ENCODE measurements at places on chromosomes 11 and 22.

DNA sequence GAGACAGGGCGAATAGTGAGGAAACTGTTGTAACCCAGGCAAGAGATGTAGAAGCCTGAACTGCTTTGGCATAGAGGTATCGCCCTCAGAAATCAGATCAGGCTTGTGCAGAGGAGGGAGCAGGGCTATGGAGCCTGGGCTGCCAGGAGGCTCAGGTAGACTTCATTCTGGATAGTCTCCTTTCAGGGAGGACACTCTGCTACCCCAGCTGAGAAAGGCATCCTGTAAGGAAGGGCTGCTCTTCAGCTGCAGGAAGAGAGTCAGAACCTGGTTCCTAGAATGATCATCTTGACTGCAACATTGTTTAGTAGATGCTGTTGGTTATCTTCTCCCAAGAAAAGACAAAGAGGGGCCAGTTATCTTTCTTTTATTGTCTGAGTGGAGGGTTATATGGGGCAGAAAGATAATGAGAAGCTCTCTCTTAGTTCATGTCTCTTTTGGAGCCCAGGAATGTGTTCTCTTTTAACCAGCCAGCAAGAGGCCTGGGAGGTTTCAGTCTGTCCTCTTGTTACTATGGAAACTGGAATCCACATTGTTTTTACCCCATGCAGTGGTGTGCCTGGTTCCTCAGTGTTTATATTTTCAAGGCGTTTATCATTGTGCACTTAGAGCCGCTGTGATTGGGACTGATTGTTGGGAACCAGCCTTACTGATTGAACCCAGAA is 95.7 kb downstream of the STIM1 start:
- peak; percentile 69 for DNase-seq

- DNase-seq: no peak
These were observed 26.2 kb upstream of the PARVG start for GRCh38 chr22:44154436-44154942.

DNA sequence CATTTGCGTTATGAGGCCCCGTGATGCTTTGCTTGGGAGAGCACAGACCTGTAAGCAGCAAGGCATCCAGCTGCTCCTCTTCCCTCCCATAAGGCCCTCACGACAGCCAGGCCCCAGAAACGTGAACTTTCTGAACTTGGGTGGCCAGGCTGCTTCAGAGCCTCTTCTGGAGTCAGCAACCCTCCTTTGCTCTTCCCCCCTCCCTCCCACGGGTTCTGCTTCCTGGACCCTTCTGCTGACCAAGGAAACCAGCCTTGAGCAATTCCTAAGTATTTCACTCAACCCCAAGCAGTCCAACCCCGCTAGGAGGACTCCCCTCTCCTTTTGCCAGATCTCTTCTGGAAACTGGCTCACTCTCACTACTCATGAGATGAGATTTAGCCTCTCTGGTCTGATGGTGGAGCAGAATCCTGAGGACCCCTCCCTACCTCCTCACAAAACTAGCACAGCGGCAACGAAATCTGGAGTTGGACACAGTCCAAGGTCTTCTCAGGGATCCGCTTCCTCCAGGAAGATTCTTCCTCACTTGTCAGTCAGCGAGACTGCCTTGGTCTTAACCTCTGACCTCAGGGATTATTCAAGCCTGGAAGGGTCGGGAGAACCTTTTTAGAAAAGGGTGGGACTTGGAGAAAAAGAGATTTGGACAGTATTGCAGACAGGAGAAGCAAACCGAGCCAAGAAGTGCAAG is 86.2 kb downstream of the UBASH3B start:
- DNase-seq: peak; percentile 44

DNA sequence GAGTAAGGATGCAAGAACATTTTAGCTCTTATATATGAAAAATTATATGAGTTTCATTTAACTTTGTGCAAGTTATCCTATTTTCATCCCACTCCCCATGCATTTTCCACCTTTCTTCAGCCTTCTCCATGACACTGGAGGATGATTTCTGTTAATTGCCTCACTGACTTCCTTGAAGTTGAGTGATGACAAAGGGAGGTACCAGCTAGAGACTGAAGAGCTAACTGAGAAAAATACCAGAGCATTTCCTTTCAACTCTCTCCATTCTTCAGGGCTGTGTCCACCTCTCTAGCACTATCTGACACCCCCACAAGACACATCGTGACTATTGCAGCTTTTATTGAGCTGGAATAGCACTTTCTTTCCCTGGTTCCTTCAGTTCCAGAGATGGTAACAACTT is 711.6 kb upstream of the LRRC4C start:
- DNase-seq: no peak

DNA sequence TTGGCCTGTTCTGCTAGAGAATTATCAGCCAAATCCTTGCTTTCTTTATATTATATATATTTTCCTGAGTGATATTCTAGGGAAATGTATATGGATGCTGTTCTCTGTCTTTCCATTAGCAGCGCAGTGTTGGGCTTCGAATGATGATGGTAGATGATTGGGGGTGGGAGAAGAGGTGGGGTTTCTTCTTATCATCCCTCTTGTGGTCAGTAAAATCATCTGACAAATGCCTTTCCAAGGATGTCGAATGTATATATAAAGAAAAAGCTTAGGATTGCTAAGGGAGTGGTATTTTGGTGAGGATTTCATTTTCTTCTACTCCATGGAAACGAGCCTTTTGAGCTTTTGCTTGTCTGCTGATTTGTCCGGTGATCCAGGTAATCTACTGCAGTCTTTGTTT is 48.9 kb downstream of the ARHGEF12 start:
- DNase-seq: no peak

DNA sequence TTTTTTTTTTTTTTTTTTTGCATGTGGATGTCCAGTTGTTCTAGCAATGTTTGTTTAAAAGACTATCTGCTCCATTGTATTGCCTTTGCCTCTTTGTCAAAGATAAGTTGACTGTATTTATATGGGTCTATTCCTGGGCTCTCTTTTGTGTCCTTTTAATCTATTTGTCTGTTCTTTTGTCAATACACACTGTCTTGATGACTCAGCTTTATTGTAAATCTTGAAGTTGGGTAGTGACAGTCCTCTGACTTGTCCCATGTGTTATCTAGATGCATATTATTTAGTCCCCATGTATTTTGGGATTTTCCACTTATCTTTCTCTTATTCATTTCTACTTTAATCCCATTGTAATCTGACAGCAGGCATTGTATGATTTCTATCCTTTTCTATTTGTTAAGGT is 3.3 kb downstream of the CCDC81 start:
- DNase-seq: no peak

- no peak for DNase-seq
These were observed 27.7 kb downstream of the FAM227A start for GRCh38 chr22:38628444-38628843.

DNA sequence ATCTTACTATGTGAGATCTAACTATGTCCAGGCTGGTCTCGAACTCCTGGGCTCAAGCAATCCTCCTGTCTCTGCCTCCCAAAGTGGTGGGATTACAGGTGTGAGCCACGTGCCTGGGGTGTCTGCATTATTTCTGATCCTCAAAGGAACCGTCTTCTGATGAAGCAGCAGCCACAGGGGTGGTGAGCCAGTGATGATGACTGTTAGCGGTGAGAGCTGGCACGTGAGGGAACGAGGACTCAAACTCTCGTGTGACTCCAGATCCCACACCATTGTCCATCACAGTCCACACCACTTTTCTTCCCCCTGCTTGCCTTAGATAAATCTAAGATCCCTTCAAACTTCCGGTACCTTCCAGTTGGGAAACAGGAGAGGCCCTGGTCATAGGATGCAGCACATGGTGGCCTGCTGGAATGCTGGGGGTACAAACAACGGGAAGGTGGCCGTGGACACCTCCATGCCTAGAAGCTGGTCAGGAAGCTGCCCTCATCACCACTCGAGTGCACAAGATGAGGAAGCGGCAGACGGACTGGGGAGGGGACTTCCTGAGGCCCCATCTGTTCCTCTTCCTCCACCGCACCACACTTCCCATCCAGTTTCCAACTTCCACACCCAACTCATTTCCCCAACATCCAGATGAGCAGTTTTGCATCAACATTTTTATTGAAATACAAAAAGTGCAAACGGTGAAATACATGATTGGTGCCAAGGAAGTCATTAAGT is 23.8 kb downstream of the ARHGAP1 start:
- no peak for DNase-seq

GRCh38 chr22:36081023-36081431 is 52.4 kb upstream of the RBFOX2 start:
- DNase-seq: peak; percentile 75

- DNase-seq: no peak
These were observed 70.5 kb downstream of the PKNOX2 start for GRCh38 chr11:125235071-125235471.

DNA sequence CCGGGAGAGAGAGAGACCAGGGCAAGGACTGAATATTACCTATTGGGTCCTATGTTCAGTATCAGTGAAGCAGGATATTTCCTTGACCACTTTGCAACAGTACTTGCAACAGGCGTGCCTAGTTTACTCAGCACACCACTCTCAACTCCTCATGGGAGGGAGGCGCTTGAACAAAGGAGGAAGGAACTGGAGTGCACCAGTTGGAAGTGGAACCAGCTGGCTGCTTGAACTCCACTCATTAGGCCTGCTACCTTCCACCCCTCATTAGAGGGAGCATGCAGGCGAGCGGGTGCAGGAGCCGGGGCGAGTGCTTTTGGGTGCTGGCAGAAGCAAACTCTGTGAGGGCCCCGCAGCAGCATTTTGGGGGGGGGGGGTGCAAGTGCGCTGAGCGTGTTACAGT is 1369.6 kb upstream of the RAG2 start:
- no peak for DNase-seq

DNA sequence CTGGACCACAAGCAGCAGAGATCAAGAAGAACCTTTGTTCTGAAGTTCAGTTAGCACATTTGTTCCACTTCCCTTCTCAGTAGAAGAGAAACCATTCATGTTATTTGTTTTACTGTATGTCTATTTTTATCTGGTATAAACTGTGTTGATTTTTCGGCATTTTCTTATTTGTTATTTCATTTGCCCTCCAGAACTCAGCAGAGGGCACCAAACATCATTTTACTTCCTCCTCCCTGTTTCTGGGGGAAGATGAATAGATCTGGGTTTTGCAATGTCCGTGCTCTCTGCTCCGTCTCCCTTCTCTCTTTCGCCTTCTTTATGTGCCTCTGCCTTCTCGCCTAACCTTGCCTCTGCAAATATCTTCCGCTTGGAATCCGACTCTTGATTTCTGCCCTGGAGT is 366.9 kb downstream of the NTM start:
- DNase-seq: no peak

- no peak for DNase-seq
These were observed 22.7 kb upstream of the CD5 start for GRCh38 chr11:61079416-61080150.

- DNase-seq: no peak
These were observed 36.5 kb downstream of the OR2AG2 start for GRCh38 chr11:6735306-6735705.

DNA sequence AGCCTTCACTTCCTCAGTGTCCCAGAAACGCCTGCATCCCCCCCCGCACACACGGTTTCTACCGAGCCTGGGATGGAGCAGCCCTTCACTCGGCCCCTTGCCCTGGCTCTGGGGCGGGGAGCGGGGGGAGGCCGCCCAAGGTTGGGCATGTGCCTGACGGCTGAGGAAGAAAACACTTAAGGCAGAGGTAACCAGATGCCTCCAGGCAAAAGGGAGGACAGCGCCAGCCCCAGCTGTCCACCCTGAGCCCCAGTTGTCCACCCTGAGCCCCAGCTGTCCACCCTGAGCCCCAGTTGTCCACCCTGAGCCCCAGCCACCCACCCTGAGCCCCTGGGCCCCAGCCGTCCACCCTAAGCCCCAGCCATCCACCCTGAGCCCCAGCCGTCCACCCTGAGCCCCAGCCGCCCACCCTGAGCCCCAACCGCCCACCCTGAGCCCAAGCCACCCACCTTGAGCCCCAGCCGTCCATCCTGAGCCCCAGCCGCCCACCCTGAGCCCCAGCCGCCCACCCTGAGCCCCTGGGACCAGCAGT is 3.8 kb upstream of the TTLL8 start:
- no peak for DNase-seq

DNA sequence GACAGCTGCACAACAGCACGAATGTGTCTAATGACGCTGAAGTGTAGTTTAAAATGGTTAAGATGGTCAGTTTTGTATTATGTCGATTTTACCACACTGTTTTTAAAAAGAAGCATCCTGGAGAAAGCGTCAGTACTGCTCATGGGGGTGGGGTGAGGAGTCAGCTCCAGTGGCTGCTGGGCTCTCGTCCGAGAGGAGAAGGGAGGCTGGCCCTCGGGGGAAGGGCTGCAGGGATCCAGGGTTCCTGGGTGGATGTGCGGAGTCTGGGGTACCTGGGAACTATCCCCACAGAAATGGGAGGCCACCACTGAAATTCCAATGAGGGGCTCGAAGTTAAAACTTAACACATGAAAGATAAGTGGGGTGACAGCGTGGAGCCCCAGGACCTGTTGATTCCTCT is 11.9 kb downstream of the C11orf21 start:
- DNase-seq: no peak

- no peak for DNase-seq
These were observed 40.7 kb downstream of the SHANK2 start for GRCh38 chr11:71211631-71212030.

DNA sequence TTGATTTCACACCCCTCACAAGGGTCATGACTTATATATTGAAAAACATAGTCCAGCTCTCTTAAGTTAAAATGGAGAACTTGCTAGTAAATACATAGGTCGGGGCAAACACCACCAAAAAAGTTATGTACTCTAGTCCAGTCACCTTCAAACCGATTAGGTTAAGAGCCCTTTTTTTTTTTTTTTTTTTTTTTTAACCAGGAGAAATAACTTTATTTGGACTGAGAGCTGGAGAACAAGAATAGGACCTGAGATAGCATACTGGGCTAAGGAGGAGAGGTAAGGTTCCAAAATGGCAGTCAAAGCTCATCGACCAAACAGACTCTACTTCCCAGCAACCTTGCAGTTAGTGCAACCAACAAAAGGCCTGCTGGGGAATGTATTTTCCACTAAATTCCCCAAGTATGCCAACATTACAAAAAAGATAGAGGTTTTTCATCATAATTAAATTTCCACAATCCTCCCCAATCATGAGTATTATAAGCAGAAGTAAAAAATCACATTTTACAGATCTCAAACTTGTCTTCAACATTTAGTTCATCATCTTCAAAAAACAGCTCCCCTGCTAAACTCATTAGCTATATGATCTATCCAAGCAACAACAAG is 3.8 kb downstream of the TMEM41B start:
- DNase-seq: no peak

DNA sequence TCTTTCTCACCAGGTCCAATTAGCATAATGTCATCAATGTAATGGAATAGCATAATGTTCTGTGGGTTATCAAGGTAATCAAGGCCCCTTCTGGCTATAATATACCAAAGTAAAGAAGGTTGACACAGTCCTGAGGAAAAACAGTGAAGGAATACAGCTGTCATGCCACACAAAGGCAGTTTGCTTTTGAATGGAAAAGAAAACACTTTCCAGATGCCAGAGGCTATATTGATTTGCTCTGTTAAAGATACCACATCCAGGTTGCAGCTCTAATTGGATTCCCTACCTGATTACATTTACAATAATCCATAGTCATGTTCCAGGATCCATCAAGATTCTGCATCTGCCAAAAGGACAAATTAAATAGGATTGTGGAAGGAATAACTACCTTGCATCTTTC is 22.3 kb upstream of the CLPB start:
- no peak for DNase-seq

- DNase-seq: no peak
These were observed 228.6 kb downstream of the BRD1 start for GRCh38 chr22:49599039-49599438.
